Sciatic nerve (tissue), 2 donors: ENCODE measurements at places on chromosomes 2 and 18. TPM values are rescaled to one million over a fixed set of nuclear protein-coding genes. Genes with fewer than 3 reads are reported as not detected.

The PLGLB1 gene
- total RNA-seq: 8.9 TPM

The OR6B2 gene
- total RNA-seq: 5.1 TPM

The FOXD4L1 gene
- not detected for total RNA-seq

The FRZB gene
- total RNA-seq: 17.1 TPM

The AGXT gene
- total RNA-seq: not detected

DNA sequence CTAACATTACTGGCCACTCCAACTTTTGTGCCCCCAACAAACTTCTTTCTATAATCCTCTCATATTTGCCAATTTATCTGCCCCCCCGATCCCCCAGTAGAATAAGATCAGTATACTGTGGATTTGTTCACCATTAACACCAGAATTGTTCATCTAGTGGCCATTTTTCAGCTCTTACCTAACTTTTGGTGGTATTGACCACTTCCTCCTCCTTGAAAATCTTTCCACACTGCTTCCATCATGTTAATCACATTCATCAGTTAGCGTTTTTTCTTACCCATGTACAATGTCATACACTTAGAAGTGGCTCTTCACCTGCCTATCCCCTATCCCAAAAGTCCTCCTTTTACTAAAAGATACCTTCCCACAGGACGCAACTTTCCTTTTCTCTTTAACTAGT, 6.1 kb downstream of the IMPACT start:
- no peak for DNase-seq

DNA sequence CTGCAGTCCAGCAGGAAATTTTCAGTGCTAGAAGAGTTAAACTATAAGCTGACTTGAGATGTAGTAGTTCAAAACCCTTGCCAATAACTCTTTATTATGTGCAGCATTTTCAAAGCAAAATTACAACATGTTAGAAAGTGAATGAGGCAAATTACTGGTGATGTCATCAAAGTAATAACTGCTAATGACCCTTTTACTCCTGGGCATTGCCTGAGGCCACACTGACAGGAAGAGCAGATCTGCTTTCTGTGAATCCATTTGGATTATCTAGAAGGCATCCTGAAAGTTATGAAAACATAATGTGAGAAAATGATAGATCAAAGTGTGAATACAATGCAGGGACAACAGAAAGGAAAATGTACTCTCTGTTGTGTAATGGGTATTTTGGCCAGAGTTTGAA, 139.6 kb upstream of the TRIB2 start:
- DNase-seq: no peak

GRCh38 chr2:3784731-3785130, 81.4 kb downstream of the DCDC2C start:
- DNase-seq: no peak

DNA sequence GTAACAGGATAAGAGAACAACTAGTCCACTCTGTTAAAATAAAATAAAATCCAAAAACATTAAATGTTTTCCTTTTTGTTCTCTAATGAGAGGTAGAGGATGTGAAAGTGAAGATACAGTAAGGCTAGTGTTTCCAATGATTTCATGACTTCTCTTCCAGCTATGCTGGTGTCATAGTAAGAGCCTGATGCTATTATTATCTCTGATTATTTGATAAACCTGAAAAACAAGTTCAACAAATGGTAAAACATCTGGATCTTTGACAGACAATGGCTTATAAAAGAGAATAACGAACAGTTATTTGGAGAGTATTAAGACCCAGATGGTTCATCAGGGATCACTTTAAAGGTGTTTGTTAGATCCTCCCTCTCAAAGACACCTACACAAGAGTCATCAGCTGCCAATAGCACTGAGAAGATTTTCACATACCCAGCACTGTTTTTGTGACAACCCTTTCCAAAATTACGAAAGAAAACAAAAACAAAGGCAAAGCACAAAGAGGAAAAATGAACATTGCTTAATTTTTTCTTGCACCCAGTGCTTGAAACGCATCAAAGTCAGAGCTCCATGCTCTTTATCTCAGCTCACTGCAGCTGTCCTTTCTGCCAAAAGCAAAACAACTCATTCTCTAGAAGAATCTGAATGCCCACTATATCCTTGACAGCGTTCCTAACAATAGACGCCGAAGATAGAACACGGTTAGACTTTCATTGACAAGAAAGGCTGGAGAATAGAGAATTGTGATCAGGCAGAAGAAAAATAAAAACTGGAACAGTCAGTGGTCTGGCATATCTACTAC, 168.6 kb downstream of the SLC8A1 start:
- no peak for DNase-seq

DNA sequence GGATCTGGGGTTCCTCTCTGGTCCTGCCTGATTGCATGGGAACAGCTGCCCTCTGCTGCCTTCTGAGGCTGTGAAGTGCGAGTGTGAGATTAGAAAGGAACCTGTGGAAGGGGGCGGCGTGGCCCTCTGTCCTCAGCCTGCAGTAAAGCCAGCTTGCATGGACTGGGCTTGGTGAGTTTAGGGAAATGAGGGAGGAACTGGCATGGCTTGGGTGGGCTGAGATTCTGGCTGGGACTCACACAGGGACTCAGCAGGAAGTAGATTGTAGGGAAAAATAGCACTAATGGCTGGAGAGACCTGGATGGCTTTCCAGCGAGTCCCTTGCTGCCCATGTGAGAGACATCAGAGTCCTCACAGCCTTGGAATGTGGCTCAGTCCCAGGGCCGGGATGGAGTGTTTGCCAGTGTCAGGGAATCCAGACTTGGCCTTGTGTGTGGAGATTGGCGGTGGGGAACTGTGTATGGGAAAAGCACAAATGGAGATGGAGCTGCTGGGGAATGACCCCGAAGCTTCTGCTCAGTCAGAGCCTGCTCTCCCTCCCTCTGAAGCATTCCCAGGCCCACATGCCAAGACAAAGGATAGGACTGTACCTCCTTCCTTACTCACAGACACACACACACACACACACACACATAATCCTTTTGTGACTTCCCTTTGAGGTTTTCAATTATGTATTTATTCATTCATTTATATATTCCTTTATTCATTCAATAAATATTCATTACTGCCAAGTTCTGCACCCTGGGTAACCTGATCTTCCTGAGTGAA, 115.4 kb downstream of the ACAA2 start:
- DNase-seq: no peak

DNA sequence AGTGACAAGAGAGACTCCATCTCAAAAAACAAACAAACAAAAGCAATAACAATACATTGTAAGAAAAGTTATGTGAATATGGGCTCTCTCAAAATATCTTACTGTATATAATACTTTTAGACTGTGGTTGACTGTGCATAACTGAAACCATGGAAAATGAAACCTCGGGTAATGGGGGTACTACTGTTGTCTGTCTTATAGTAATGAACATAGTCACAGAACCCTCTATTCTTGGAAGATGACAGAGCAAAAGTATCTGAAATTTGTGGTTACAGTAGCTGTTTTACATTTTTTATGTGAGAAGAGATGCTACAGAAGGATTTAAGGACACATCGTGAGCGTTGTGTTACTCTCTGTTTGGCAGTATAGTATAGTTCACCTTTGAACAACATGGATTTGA, 60.5 kb downstream of the MAP4K4 start:
- no peak for DNase-seq

- DNase-seq: no peak
Measured at GRCh38 chr18:47754311-47755101, 176.0 kb downstream of the SMAD2 start.
